ENCODE measurements at places on chromosomes 6 and 20.

- DNase-seq, result no peak
Observed at GRCh38 chr6:164085091-164086075, 670.9 kb downstream of the QKI start.

DNA sequence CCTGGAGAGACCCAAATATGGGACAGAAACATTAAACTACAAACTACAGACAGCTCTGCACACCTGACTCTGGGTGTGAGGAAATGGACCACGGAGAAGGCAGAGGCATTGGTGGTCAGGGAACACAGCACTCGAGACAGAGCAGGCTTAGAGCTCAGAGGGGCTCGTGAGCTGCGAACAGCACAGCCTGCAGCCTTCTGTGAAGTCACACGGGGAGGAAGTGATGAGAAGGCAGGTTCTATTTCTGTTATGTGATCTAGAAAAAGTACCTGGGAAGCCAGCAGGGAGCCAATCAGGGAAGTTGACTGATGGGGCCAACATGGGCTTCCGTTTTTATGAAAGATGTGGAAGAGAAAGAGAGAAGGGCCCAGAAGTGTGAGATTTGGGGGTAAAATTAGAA is 88.9 kb upstream of the SNAP25 start:
- DNase-seq, result no peak

- no peak for DNase-seq
Observed at GRCh38 chr20:57250607-57251343, 15.7 kb downstream of the BMP7 start.

GRCh38 chr20:50689864-50690649 is 1.3 kb downstream of the RIPOR3 start:
- DNase-seq, result no peak

GRCh38 chr6:157335829-157336228 is 12.5 kb upstream of the TMEM242 start:
- DNase-seq, result no peak

All from activated CD8-positive, alpha-beta memory T cell treated with anti-CD3 and anti-CD28 coated beads, Interleukin-2, amount 50 U/mL, for 4 hours (primary cell).